ENCODE measurements at places on chromosomes 3 and 15.

DNA sequence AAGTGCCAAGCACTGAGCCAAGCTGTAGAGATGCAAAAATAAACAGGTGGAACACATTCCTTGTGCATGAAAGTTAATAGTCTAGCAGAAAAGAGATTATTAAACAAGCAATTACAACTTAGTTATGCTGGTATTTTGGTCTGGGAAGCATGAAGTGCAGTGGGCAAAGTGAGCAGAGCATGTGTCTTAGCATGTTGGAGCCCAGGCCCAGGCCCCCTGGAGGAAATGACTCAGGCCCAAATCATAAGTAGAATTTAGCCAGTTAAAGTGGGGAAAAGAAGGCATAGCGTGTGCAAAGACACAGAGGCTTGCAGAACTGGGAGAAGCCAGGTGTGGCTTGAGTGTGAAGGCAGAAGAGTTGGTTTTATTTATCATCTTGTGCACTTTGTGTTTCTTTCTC is 163.8 kb upstream of the ATP11B start:
- no peak for DNase-seq

GRCh38 chr3:149388531-149389417 is 11.3 kb upstream of the TM4SF1 start:
- DNase-seq = no peak

DNA sequence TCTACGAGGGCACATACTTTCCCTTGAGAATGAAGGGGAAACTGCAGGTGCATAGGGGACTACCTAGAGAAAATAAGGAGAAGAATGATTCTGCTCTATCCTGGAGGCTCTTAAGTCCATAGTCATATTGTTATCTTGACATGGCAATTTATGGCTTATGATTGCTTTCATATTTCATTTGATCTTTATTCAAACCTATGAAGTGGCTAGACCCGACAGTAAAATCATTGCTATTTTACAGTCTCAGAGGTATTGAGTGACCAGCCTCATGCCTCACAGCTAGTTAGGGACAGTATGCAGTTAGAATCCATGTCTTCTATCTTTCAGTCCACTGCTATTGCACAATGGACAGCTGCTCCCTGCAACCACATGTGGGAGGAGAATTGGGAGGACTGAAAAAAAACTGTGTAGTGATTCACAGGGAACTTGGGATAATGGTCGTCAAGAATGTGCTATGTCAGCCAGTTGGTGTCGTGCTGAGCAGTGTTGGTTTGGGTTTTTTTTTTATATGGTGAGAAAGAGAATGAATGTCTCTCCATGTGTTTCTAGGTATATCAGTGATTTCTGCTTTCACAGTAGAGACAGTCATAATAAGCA is 63.2 kb upstream of the SPPL2A start:
- DNase-seq = no peak

- DNase-seq = no peak
Measured at GRCh38 chr15:65370885-65371284, 6.9 kb downstream of the IGDCC3 start.

GRCh38 chr3:126932188-126932931 is 50.6 kb upstream of the PLXNA1 start:
- no peak for DNase-seq

- DNase-seq = no peak
Measured at GRCh38 chr3:186461141-186461540, 83.0 kb downstream of the CRYGS start.

GRCh38 chr3:193231201-193231600 is 9.8 kb upstream of the PLAAT1 start:
- DNase-seq = no peak

GRCh38 chr15:35630532-35630931 is 84.6 kb upstream of the DPH6 start:
- no peak for DNase-seq

DNA sequence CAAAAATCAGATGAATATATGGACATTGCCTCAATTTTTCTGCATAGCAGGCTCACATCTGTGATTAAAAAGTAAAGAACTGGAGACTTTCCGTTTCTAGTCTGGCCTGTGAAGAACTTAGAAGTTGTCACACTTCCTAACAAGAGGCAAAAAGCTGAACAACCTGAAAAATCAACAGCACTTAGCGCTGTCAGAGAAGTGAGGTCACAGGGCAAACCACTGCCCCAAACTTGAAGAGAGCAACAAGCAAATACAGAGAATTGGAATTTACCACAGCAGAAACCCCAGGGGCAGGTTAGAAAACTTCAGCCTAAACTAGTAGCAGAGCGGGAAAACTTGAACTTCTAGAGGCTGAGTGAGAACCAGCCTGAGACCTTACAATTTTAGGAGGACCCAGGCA is 38.9 kb downstream of the CCDC54 start:
- no peak for DNase-seq

GRCh38 chr15:69697916-69698315 is 245.3 kb downstream of the RPLP1 start:
- no peak for DNase-seq

- DNase-seq = no peak
Measured at GRCh38 chr3:20622304-20622703, 436.3 kb upstream of the SGO1 start.

- DNase-seq = no peak
Measured at GRCh38 chr15:95175914-95176658, 944.7 kb downstream of the MCTP2 start.

GRCh38 chr15:31831596-31831995 is 198.7 kb upstream of the CHRNA7 start:
- DNase-seq = no peak

GRCh38 chr3:47405820-47406761 is 25.3 kb downstream of the PTPN23 start:
- DNase-seq = no peak

DNA sequence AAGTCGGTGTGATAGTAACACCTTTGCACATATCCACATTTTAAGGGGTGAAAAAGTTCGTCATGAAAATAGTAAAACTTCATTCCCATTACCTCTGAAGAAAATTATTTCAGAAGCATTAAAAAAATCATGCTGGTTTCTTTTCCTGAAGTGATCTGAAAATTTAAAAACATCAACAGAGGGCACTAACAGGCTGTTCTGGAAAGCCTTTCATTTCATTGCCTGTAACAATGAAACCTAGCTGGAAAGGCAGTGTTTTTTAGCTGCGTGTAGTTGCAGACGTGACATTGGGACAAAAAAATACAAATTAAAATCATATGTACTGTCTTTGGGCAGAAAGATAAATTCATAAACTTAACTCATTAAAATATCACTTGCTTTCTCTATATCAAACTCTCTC is 993.8 kb downstream of the GBE1 start:
- no peak for DNase-seq

GRCh38 chr3:138933981-138934691 is 12.8 kb downstream of the FOXL2 start:
- DNase-seq = no peak

DNA sequence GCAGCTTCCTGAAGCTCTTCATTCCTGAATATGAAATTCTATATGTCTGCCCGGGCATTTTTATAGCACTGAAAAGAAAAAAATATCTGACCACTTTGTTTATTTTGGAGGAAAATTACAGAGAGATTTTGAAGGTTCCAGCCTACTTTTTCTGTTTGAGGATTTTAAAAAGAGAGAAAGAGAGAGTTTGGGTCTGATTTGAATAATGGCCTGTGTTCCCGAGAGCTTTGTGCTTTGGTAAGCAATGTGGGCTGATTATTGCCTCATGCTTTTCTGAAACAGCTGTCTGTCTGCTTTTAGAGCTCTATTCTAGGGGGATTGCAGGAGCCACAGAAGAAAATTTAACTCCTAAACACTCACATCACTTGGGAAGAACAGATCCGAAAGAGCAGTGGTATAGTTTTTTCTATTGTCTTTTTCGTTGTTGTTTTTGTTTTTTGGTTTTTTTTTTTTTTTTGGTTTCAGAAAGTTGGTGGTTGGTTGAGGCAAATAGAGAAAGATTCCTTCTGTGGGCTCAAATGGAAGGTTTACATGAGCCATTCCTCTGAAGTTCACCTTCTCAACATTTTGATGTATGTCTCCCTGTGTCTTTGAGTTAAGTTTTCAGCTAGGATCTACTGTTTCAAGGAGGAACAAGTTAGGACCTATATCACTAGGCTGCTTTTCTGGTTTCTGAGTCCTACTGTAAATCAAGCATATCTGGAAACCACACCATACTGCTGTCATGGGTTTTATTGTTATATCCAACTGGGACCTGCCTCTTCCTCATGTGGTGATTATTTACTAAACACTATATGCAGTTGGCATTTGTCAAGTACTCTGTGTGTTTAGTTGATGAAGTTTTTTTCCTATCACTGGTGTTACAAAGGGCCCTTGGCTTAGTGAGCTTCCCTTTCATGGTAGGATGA is 178.9 kb downstream of the KCNMB2 start:
- DNase-seq = no peak

DNA sequence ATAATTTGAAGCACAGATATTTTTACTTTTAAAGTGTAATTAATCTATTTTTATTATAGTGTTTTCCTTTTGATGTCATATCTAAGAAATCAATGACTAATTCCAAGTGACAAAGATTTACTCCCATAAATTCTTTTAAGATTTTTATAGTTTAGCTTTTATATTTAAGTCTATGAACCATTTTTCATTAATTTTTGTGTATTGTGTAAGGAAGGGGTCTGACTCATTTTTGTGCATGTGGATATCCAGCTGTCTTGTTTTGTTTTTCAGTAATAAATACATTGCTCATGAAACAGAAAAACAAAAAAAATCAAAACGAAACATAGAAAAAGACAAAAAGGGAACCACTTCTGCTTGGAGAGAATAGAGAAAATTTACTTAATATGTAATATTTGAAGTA is 145.1 kb downstream of the EPHA6 start:
- DNase-seq = no peak

DNA sequence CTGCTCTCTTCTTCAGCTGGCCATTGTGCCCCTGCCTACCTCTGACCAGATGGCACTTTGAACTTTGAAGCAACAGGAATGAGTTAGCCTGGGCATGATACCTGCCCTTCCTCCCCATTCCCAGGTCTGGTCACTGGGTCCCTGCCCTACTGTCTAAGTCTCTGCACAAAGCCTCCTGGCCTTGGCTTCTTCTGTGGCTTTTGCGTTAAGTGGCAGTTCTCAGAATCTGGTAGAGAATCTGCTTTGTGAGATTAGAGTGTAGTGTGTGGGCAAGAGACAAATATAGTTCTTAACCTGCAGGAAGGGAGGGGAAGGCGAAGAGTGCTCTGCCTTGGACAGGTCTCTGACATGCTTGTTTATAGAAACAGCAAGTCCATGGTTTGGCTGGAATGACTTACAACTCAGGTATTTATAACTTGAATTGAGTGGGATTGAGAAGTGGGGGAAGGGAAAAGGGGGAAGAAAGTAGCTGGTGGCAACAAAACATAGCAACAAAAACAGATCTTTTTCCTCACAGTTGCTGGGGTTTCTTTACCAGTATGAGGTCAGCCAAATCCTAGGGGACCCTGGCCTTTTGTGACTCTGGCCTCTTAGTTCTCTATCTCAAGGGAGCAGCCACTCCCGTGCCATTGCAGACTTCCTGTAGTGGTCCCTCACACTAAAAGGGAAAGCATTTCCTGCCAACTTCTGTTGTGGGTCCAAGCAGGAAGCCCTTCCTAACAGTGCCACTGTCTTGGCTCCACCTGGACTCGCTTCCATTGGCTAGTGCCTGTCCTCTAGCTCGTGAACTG is 16.7 kb downstream of the MAPKBP1 start:
- no peak for DNase-seq

Measured in stimulated activated CD8-positive, alpha-beta memory T cell treated with anti-CD3 and anti-CD28 coated beads, Interleukin-15, amount 100 ng/mL, for 48 hours (primary cell).